ENCODE measurements at places on chromosomes 11 and 22.

DNA sequence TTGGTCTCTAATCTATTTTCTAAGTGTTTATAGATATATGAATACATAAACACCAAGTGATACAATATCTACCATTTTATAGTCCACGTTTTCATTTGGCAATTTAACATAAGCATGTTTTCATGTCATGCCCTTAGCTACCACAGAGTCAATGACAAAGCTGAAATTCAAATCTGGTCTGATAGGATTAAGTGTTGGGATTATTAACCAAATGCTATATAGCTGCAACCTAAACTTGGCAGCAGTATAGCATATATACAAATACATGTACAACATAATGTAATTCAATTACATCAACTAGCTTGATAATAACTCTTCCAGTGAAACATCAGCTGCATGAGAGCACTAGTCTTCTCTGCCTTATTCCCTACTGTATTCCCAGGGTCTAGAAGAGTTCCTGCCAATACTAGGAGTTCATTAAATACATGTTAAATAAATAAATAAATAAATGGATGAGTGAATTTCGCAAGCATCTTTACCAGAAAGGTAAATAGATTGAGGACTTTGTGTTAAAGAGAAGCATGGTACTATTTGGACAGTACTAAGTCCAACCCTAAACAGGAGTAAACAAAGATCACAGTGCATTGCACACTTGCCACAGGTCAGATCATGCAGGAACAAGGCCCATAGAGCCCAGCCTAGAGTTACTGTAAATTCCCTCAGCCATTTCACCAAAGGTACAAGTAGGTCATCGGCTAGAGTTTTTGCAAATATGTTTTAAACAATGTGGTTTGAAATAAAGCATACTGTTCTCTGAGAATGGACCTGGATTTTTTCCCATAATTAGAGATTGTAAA lies 12.8 kb downstream of the SAA4 start:
- DNase-seq, result no peak

DNA sequence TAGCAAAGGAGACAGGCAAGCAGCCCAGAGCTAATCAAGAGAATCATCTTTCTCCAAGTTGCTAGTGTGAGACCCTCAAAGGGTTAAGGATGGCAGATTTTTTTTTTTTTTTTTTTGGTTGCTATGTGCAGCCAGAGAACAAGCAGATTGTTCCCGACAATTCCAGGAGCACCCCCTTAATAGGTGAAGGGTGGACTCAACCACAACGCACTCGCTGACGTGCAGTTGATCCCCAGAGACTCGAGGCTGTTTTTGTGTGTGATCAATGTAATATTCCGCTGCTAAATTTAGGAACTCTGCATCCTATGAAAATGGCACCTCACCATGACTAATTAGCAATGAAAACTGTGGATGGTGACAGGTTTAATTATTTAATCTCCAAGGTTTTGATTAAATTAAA lies 789.0 kb downstream of the KCNA4 start:
- DNase-seq, result no peak

DNA sequence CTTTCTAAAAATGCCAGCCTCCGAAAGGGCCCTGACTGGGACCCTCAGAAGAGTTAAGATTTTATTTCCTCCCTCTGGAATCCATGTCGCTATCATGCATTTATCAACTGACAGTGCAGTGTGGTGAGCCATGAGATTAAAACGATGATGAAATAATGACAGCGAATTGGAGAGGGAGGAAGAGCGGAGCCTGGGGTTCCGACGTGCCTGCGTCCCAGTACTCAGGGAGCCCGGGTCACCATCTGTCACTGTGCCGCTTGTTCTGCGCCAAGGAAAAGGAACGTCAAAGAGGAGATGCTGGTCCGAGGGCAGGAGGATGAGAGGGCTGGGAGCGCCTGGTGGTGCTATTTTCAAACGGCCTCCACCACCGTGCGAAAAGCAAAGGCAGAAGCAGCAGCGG lies 46.2 kb downstream of the MACROD1 start:
- no peak for DNase-seq

GRCh38 chr11:44986315-44986714 lies 35.6 kb upstream of the TP53I11 start:
- no peak for DNase-seq

DNA sequence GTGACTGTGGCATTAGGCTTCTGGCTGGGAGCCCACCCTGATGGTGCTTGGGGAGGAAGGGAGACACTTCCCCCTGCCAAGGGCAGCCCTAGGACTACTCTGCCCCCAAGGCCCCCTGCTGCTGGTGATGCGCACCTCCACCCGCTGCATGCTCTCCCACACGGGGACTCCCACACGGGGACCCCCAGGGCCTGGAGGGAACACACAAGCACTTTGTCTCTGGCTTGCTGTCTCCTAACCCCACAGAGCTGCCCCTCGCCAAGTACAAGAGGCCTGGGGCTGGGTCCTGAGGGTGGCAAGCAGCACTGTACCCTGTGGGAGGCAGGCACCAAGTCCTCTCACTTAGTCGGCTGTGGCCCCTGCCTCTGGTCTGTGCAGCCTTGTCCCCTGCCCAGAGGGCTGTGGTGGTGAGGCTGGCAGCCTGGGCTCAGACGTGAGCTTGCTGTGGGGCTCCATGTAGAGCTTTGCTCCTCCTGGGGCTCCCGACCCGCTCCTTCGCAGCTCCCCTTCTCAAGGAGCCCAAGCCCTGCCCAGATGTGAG lies 7.9 kb downstream of the LRRC75B start:
- DNase-seq, result no peak

DNA sequence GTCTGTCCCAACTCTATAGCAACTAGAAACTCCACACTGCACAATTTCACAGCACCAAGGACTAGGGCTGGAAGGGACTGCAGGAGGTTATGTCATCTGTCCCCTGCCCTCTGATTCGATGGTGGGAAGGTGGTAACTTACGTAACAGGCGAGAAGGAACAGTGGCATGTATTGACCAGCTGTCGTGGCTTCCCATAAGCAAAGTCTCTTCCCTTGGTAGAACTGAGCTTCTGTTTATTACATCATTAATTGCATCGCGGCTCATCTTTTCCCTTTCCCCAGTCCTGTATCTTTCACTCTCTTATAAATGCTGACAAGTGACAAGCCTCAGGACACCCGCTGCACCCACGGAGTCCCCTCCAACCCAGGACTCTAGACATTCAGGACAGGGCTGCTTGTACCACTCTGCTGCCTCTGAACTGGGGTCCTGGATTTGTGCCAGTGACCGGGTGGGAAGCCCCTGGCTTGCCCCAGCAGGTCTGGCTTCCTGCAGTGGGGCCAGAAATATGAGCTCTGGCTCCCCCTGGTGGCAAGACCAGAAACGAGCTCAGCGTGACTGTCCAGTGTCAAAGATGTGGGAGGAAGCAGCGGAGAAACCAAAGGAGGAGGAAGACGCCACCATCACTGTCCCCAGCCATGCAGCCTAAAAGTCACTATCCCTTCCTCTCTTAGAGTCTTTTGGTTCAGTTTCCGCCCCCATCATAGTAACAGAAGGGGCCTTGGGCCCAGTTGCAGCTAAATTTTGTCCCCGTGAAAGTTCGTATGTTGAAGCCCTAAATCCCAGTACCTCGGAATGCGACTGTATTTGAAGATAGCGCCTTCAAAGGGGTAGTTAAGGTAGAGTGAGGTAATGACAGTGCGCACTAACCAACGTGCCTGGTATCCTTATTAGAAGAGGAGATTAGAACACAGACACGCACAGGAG lies 84.5 kb downstream of the ISX start:
- peak; percentile 7 for DNase-seq

GRCh38 chr11:35714882-35715627 lies 52.5 kb downstream of the TRIM44 start:
- DNase-seq, result no peak

- DNase-seq, result peak; percentile 84
Observed at GRCh38 chr11:130448416-130449309, at the start of gene ADAMTS15. ADAMTS15 (plus strand) TSS chr11:130448645; CDS start chr11:130448974, 329 bp downstream.

DNA sequence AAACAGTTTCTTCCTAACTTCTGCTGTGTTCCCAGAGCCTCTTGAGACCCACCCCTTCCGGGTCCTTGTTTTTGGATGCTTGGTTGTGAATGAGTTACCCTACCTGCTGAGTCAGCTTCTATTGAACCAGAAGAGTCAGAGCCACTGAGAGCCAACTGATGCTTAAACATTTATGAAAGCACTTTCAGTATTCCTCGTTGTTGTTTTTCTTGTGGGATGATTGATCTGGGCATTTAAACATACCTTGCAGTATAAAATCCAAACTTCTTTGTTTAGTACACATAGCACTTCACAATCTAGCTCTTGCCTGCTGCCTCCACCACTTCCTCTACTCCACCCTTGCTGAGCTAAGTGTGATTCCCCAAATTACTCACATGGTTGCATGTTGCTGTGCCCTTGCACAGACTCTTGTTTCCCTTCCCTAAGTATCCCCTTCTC lies 5.5 kb downstream of the PRSS23 start:
- no peak for DNase-seq

DNA sequence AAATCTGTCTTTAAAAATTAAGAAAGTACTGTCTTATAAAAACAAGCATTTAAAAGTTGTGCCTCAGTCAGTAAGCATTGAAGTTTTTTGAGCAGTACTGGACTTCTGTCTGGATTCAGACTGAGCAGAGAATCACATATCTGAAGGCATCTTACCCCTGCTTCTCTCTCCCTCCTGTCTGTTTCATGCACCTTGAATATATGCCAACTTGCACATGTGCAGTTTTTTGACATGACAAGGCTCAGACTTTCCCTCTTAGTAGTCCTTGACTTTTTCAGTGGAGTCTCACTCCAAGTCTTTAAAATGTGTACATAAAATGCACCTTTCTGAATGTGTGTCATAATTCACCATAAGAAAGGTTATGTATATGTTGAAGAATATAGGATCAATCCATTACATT lies 19.8 kb downstream of the SPECC1L start:
- no peak for DNase-seq

DNA sequence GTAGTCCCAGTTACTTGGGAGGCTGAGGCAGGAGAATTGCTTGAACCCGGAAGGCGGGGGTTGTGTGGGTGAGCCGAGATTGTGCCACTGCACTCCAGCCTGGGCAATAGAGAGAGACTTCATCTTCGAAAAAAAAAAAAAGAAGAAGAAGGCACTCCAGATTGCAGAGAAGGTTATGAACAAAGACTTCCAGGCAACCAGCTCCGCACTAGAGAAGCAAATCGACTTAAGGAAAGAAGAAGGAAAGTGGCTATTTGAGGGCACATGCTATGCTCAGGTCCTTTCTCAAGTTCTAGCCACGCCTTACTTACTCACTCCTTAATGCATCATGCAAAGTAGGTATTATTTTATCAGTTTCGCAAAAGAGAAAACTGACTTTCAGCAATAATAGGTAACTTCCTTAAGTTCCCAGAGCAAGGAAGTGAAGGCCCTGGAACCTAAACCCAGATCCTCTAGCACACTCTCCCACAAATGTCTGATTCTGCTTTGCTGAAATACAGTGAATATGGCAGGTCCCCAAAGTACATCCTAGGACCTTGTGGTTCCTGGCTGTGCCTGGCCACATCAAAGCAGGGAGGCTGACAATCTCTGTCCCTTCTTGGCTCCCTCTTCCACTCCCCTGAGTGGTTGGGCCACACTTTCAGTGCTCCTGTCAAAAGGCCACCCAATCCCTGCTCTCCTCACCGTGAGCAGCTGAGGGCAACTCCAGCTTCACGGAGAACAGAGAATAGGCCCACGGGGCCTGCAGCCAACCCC lies 14.2 kb downstream of the CD3E start:
- no peak for DNase-seq

DNA sequence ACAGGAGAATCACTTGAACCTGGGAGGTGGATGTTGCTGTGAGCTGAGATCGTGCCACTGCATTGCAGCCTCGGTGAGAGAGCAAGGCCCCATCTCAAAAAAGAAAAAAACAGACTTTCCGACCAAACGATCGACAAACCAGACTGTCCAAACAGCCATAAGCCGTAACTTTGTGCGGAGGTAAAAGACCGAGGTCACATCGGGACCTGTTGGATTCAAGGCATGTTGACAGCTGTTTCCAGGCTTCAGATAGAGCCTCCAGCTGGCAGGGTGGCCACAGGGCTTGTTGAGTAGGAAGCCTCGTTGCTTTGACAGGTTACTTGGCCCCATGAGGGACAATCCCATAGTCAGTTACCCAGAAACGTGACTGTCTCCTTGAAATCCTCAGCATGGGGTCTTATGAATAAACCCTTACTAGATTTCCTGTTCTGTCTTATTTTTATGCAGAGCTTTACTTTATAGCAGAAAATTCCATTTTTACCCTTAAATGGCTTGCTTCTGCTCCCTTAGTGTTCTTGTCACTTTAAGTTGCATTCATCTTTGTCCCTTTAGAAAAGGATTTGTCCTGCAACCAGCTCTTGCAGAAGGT lies 22.3 kb downstream of the PPARA start:
- DNase-seq, result no peak

DNA sequence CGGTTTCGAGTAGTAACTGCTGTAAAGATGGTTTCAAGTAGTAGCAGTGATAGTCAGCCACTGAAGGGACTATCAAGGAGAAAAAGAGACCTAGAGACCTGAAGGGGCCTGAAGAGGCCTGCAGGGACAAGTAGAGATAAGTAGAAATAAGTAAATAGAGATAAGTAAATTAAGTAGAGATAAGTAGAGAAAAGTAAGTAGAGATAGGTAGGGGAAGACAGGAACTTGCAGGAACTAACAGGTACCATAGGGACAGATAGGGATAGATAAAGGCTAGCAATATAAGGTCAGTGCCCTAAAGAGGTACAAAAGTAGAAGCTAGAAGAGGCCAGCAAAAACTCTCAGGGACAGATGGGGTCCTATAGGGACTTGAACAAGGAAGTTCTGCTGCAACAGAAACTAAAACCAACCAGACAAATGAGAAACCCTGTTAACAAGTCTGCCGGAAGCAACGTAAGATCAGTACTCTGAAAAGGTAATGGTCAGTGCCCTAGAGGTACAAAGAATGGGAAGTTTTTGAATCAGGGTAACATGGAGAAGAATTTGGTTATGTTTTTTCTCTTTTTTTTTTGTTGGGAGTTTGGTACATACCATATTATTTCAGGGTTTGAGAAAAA lies 9.6 kb upstream of the SC5D start:
- DNase-seq, result no peak

- no peak for DNase-seq
Observed at GRCh38 chr11:117940736-117941135, 11.5 kb upstream of the TMPRSS13 start.

DNA sequence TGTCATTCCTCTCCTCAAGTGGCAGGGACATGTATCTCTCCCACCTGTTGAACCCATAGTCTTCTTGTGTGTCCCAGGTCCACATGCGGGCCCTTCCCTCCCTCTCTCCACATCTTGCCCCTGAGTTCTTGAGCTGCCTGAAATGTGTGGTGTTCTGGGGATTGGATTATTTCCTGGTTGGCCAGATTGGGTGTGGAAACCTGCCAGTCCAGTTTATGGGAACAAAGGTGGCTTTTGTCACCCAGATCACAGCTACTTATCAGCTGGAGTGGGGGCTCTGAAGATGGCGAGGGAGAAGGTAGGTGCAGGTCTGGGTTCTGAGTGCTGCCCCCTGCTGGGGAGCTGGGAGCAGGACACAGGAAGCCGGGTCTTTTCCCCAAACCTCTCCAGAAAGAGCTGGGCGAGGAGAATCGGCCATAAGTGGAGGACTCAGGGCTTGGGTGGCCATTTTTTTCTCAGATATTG lies 14.2 kb downstream of the DTX4 start:
- no peak for DNase-seq
